NCI-H187 (cell line): ENCODE measurements at places on chromosomes 13 and 19.

GRCh38 chr19:4376028-4376670, 24.2 kb downstream of the SH3GL1 start:
- DNase-seq, result no peak

- DNase-seq, result peak; percentile 43
Measured at GRCh38 chr19:58021541-58022282, 12.1 kb upstream of the ZSCAN1 start.

DNA sequence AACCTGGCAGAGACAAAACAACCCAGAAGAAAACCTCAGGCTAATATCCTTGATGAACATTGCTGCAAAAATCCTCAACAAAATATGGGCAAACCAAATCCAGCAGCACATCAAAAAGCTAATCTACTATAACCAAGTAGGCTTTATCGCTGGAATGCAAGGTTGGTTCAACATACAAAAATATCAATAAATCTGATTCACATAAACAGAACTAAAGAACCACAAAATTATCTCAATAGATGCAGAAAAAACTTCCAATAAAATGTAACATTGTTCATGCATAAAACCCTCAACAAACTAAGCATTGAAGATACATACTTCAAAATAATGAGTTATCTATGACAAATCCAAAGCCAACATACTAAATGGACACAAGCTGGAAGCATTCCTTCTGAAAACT, 8.8 kb downstream of the ZNF724 start:
- no peak for DNase-seq

DNA sequence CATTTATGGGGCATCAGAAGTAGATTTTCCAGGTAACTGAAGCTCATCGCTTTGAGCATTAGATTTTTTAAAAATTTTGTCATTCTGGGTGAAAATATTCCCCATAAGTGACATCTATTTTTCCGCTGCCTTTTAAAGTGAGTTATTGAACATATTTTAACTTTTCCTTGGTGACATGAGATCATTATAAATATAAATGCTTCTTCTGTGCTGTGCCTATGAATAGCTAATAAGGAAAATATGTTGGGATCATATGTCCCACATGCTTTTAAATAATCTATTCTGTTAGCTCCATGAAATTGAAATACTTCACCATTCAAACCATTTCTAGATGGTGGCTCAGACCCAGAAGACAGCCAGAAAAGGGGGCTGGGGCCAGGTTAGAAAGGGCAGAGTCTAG, 14.1 kb downstream of the ATP7B start:
- DNase-seq, result no peak

DNA sequence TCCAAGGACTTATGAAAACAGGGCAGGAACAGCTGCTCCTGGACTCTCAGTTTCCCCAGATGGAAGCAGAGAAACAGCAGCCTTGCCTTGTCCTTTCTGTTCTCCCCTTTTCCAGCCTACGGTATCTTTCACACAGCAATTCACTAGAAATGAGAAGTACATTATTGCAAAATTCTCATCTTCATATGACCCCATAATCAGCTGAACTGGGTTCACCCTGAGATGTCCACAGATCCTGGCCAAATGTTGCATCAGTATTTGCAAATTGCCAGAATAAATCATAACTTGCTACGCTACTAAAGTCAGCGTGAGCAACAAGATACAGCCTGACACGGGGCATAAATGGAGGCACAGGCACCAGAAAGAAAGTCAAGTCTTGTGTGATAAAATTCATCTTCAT, 16.1 kb downstream of the VSTM1 start:
- no peak for DNase-seq

DNA sequence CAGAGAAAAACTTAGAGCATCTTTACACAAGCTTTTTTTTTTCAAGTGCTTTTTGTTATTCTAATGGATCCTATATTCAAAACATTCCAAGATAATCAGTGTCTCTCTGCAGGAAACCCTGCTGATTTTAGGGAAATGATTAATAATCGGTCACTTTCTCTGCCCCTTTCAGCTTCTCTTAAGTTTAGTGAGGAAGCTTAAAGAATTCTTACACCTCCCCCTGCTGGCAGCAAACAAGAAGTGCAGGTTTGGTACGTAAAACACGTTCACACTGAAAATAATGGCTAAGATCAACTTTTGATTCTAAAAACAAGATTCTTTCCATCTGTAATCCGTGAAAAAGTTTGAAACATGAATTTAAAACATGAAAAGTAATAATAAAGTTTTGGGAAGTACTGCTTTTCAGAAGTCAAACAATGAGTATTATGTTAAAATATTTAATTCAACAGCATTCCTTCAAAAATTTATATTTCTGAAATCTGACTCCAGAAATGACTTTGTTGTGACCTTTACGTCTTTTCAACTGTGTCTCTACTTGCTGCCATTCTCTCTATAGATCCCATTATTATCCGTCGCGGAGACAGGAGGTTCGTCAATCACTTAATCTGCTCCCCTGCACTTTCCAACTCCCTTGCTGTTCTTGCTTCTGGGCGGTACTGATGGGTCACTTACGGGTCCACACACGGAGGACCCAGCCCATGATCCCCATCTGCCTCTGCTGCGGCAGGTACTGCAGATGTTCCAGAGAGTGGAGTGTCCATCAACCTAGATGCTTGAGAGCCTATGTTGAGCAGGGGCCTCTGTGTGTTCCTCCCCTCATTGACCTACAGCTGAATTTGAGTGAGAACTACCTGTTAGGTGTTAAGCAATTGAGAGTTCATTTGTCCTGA, 203.1 kb upstream of the EDNRB start:
- DNase-seq, result no peak

- no peak for DNase-seq
Measured at GRCh38 chr13:38979891-38980749, 10.5 kb downstream of the STOML3 start.
